ENCODE measurements at places on chromosomes 2 and 18.

GRCh38 chr2:101806123-101806522 is 108.6 kb downstream of the MAP4K4 start:
- no peak for DNase-seq

DNA sequence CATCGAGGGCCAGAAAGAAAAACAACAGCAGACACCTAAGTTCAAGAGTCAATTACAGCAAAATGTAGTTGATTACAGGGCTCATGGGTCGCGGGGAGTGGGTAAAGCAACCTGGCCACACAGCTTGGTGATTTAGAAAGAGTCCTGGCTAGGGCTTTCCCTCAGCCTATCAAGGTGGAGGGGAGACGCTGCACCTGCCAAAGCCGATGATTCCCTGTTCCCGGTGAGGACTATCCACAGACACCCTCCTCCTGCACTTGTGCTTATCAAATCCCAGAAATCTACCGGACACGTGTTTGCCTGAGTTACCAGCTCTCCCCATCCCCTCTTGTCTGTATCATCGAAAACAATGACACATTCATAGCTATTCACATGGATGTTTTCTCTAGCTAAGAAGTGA is 7.0 kb upstream of the SOX11 start:
- no peak for DNase-seq

DNA sequence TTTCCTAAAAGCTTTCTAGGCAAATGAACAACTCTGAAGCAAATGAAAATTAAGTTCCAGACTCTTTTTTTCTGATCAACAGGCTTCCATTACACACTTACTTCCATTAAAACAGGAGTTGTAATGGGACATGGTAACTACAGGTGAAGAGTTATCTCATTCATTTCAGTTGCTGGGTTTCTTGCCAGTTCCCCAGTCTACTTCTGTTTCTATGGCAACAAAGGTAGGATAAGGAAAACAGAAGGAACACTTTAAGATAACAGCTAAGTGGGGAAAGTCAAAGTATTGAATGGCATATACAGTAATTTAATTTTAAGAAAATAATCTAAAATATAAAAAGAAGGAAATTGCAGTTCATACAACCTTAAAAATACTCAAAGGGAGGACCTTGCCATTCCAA is 25.1 kb downstream of the BAZ2B start:
- no peak for DNase-seq

- DNase-seq, result no peak
Observed at GRCh38 chr2:241677392-241677791, 9.2 kb downstream of the DTYMK start.

DNA sequence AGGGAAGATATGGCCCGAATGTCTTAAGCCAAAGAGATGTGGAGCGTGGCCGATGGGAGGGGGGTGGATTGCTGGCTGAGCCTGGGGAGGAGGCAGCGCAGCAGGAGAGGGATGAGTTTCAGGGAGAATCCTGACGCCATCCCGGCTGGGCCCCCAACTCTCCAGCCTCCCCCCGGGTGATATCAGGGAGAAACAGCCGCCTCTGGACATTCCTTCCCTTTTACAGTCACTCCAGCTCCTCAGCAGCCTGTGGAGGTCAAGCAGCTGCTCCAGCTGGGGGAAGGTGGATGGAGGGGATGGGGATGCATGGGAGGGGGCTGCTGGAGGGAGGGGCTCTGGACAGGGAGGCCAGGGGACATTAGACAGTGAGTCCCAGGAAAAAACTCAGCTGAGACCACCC is 9.5 kb upstream of the DES start:
- no peak for DNase-seq

DNA sequence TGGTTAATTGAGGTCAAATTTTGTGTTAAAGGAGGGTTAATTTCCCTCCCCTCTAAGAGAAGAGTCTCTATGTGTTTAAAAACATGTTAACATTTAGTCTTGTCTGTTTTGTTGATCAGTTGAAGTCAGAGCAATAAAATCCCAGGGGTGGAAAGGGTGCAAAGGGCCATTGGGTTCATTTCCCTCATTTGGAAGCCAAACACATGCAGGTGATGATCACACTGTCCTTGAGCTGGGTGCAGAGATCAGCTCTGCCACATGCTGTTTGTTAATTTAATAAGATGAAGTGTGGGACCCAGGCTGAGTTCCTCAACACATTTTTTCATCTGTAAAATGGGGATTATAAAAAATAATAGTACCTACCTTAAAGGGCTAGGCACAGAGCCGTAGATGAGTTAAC is 260.9 kb downstream of the LPIN1 start:
- DNase-seq, result no peak

DNA sequence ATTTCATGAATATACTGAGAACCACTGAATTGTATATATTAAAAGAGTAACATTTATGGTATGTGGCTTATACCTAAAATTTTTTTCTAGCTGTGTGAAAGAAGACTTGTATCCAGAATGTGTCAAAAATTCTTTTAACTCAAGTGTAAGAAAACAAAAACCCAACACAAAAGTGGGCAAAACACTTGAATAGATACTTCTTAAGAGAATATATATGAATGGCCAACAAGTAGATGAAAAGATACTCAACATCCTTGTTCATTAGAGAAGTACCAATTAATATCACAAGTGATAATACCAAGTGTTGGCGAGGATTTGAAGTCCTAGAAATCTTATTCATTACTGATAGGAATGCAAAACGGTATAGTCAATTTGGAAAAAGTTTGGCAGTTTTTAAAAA is 107.2 kb upstream of the MYO3B start:
- DNase-seq, result no peak

- DNase-seq, result no peak
Observed at GRCh38 chr2:81247648-81248047, 943.1 kb upstream of the LRRTM1 start.

DNA sequence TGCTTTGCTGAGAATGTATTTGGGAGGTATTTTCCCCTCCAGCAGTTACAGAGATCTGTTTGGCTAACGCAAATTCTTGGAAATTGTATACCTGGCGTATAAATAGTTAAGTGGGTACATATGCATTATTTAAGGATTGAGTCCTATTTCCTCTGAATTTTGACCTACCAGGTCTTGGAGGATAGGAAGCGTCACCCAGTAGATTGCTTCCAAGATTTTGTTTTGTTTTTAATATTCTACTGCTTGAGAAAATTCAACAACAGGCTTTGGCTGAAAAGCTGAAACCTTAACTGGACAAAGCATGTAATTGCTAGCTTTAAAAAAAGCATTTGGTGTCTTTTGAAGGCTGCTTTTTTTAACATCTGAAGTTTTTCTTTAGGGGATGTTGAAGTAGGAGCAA is 150.1 kb downstream of the WDSUB1 start:
- no peak for DNase-seq

GRCh38 chr2:224938651-224939182 is 103.6 kb downstream of the DOCK10 start:
- no peak for DNase-seq

GRCh38 chr18:33317640-33318039 is 122.9 kb downstream of the CCDC178 start:
- DNase-seq, result no peak

- no peak for DNase-seq
Observed at GRCh38 chr2:199818026-199818425, 33.0 kb downstream of the FTCDNL1 start.

DNA sequence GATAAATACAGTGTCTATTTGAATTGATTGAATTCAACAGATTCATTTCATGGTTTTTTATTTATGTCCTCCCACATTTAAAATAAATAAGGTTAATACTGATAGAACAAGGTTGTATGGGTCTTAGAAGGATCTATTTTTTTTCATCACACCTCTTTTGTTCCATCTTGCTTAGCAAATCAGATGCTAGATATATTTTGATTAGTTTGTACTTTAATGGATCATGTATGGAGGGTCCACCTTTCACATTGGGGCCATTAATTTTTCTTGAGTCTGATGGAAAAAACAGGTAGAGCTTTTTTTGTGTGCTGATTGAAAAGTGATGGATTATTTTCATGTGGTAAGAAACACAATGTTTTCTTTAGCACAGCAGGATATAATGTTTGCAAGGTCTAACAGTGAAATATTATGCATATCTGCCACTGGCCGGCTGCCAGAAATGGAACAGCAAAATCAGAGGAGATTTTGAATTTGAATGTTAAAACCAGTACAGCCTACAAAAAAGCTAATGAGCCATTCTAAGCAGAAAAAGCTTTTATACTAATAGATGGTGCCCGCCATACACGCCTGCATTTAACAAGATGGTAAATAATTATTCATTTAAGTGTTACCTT is 188.1 kb upstream of the ETAA1 start:
- no peak for DNase-seq

GRCh38 chr2:168345601-168346000 is 98.2 kb upstream of the STK39 start:
- no peak for DNase-seq

DNA sequence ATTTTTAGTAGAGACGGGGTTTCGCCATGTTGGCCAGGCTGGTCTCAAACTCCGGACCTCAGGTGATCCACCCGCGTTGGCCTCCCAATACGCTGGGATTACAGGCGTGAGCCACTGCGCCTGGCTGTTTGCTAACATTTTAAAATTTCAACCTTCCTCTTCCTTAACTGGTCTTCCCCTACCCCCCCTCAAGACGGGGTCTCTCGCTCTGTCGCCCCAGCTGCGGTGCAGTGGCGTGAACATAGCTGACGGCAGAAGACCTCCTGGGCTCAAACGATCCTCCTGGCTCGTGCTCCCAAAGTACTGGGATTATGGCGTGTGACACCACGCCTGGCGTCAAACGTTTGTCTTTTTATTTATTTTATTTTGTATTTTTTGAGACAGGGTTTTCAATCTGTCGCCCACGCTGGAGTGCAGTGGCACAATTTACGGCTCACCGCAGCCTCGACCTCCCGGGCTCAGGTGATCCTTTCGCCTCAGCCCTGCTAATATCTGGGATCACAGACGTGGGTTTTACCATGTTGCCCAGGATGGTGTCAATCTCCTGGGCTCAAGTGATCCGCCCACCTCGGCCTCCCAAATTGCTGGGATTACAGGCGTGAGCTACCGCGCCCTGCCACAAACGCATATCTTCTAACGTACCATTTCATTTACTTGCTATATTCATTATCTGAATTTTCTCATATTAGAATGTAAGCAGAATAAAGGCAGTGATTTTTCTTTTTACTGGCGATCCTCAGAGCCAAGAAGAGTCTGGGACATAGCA is 984 bp upstream of the MSH2 start:
- no peak for DNase-seq

DNA sequence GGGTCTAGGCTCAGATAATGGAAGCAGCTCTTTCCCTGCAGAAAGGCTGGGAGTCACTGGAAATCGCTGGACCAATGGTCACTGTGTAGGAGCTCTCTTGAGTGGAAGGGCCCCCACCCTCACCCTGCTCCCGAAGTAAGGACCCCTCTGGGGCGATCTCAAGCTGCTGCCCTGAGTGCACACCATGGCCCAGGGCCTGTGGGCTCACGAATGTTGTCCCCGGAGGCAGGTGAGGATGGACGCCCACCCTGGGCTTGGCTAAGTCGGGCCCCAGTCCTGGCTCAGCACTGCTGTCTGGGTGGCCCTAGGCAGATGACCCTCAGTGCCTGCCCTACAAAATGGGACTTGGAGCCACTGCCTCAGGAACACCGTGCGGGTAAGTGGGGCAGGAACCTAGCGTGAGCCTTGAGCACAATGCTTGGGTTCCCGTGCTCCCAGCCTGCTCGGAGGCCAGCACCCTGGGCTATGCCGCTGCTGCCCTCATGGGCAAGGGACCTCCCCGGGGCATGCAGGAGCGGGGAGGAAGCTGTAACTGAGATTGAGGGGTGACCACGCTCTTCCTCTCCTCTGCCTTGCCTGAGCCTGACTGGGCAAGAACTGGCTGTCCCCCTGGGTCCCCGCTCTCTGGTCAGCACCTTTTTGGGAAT is 3.7 kb downstream of the D2HGDH start:
- no peak for DNase-seq

DNA sequence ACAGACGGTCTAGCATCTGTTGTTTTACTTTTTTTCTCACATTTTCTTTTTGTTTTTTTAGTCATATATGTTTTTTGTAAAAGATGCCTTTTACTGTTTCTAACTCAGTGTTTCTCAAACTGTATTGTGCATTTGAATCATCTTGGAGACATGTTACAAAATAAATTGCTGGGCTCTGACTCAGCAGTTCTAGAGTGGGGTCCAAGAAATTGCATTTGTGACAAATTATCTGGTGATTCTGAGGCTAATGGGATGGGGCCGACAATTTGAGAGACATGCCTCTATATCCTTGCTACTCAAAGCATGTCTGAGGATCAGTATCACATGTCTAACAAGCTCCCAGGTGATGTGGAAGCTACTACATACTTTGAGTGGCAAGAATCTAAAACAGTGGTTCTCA is 478.8 kb downstream of the PLCL1 start:
- DNase-seq, result no peak

DNA sequence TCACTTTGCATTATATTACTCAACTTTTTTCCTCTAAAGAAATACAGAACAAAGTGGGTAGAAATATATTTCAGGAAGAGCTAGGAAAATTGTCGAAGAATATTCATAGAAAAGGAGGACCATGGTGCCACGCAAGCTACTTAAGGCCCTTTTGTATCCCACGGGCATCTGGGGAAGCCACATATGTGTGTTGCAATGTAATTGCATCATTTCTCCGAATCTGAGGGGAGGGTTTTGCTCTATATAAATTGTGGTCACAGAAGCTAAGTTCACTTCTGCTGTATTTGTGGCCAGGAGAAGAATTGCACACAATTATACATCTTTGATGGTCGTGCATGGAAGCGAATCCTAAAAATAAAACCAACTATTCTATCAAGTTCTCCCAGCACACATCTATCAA is 360.3 kb downstream of the IRS1 start:
- no peak for DNase-seq

DNA sequence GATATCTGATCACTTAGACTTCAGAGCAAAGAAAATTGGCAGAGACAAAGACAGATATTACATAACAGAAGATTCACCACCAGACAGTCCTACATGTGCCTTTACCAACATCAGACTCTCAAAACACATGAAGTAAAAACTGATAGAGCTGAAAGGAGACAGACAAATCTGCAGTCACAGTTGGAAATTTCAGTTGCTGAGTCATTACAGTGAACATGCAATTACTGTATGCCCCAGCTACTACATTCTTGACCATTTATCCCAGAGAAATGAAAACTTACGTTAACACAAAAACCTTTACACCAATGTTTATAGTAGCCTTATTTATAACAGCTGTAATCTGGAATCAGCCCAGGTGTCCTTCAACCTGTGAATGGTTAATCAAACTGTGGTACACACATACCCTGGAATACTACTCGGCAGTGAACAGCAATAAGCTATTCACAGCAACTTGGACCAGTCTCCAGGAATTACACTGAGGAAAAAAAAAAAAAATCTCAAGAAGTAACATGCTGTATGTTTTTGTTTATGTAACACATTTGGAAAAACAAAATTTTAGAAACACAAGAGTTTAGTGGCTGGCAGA is 7.5 kb upstream of the SCLY start:
- DNase-seq, result no peak

GRCh38 chr2:229640636-229641035 is 73.7 kb downstream of the DNER start:
- DNase-seq, result no peak

DNA sequence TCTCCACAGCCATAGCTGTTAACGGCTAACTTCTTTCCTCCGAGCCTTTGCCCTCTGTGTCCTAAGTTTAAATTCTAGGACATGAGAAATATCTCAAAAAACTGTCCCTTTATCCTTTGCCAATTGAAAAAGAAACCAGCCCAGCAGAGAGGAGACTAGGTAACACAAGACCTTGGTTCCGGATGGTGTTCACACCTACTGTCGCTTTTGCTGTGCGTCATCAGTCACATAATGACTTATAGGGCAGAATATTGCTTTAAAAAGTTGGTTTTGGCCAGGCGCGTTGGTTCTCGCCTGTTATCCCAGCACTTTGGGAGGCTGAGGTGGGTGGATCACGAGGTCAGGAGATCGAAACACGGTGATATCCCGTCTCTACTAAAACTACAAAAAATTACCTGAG is 66.2 kb downstream of the SP3 start:
- no peak for DNase-seq

GRCh38 chr18:7000484-7001096 is 117.0 kb downstream of the LAMA1 start:
- DNase-seq, result no peak
